ENCODE measurements at places on chromosomes 1 and 21.

DNA sequence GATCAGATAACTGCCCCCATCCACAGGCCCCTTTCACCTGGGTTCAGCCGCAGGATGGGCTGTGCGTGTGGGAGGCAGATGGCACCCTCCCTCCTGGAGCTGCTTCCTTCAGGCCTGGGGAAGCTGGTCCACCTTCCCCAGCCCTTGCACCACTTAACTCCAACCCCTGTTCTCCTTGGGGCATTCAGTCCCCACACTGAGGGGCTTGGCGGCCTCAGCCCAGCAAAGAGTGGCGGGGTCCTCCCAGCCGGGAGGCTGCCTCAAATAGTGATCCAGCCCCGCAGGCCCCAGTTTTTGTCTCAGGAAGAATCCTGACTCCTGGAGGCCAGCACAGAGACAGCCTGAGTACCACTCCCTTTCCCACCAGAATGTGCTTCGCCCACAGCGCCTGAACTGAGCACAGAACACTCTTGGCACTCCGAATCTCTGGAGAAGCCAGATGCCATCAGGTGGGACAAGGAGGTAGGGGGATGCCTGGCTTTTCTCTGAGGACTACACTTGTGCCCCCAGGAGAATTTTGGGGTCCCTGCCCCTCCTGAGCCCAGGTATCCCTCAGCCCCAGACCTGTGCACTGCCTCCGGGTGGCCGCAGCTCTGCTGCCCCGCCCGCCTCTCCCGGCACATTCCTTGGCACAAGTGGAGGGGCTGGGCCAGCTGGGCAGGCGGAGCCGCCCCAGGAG, 936 bp downstream of the PAQR6 start:
- DNase-seq = peak; percentile 74

- DNase-seq = no peak
These were observed 243.0 kb downstream of the TRABD2B start for GRCh38 chr1:47754221-47754620.

DNA sequence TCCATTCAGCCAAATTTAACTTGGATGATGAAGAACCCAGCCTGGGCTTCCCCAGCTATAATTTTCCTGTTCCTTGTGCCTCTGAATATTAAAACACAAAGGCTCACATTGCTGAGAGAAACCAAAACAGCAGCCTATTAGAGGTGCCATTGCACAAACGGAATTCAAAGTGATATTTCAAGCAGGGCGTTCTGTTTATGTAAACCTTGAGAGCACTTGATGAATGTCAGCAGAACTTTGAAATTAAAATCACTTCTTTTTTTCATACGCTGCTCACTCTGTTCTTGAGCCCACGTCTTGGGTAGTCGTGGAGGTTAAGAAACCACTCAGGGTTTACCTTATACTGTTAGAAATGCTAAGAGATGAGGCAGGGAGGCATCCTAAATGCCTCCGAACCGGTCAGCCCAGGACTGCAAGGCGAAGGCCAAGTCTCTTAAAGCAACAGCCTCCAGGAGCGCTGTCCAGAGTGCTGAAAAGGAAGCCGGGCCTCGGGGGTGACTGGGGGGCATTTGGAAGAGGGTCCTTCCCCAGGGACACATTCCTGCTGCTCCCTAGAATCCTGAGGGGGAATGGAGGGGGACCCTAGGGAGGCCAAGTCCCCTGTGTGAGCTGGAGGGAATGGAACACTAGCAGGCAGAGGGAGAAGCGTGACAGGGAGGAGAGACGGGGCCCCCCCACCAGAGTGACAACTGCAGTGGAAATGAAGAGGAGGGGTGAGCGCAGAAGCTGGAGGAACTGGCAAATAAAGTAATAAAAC, 154.8 kb upstream of the VAMP3 start:
- DNase-seq = peak; percentile 60

GRCh38 chr21:16377120-16377658, 647.4 kb downstream of the USP25 start:
- DNase-seq = no peak

DNA sequence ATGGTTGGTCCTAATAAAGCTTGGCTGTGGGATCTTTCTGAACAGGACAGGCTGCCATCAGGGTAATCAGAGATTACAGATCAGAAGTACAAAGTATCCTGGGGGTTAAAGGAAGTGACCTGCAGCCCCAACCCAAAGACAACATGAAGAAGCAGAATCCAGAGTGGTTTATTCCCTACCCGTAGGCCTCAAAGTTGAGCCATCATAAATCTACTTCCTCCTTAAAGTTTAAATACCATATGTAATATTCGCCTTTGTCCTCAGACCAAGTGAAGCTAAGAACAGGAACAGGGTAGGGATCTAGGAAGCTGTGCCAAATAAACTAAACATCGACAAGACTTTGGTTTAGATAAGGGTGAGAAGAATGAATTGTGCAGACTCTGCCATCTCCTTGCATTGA, 15.9 kb upstream of the DHX9 start:
- no peak for DNase-seq

DNA sequence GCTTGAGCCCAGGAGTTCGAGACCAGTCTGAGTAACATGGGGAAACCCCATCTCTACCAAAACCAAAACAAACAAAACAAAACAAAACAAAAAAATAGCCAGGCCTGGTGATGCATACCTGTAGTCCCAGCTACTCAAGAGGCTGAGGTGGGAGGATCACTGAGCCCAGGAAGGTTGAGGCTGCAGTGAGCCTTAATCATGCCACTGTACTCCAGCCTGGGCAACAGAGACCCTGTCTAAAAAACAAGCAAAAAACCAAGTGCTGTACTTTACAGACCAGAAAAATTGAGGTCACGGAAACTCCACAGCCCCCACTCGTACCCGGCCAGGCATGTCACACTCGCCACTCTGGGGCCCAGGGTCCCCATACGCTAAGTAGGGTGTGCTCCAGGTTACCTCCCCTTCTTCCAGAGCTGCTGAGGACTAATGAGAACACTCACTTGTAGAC, 22.9 kb downstream of the ATP2B4 start:
- no peak for DNase-seq

GRCh38 chr1:214386747-214387146, 105.8 kb downstream of the SMYD2 start:
- no peak for DNase-seq

GRCh38 chr1:214635086-214635485, 32.1 kb downstream of the CENPF start:
- no peak for DNase-seq

DNA sequence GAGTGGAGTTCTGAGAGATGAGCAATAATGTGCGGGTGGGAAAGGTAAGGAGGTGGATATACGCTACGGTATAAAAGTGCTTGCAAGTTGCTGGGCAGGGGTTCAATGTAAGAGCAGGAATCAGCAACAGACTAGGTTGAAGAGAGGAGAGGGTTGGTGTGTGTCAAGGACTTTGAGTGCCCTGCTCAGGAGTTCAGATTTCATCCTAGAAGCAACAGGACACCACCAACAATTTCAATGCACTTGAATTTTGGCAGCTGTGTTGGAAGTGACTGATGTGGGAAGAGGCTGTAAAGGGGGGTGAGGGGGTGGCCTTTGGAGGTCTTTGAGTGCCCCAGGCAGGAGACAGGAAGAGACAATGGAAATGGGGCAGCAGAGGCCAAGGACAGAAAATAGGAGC, 57.3 kb downstream of the RHOU start:
- DNase-seq = no peak

- DNase-seq = no peak
These were observed 32.1 kb downstream of the EYA3 start for GRCh38 chr1:28056129-28056925.

GRCh38 chr1:203521074-203521794, 27.3 kb downstream of the OPTC start:
- DNase-seq = no peak

GRCh38 chr1:166933633-166934032, 41.7 kb downstream of the ILDR2 start:
- DNase-seq = no peak

DNA sequence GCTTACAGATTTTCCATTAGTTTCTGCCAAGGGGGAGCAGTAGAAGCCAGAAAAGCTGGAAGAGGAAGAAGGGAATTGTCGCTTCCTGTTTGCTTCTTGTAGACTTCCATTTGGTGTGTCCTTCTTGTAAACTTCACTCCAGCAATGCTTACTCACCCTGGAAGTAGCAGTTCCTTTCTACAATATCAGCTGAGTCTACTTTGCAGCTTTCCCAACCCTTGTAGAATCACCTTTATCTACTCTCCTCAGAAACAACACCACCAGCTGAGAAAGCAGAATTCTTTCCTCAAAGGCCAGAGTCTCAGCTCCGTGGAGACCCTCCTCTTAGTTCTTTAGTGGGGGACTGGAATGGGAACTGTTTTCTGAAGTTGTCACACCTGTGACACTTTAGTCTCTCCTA, 1136.7 kb upstream of the TMPRSS15 start:
- no peak for DNase-seq

DNA sequence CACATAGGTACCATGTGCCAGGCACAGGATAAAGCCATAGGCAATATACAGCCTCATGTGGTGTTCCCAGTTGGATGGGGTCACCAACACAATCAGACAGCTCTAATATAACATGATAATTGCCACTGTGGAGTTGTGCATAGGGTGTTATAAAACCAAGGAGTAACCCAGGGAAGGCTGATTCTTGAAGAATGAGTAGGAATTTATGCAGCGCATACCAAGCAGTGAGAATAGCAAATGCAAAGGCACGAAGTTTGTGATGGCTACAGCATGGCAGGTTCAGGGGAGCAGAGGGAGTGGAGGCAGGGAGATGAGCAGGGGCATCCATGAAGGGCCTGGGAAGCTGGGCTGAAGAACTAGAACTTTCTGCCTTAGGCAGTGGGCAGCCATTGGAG, 20.4 kb upstream of the SLC2A1 start:
- no peak for DNase-seq

- no peak for DNase-seq
These were observed 16.3 kb upstream of the AGPAT3 start for GRCh38 chr21:43848771-43849170.

DNA sequence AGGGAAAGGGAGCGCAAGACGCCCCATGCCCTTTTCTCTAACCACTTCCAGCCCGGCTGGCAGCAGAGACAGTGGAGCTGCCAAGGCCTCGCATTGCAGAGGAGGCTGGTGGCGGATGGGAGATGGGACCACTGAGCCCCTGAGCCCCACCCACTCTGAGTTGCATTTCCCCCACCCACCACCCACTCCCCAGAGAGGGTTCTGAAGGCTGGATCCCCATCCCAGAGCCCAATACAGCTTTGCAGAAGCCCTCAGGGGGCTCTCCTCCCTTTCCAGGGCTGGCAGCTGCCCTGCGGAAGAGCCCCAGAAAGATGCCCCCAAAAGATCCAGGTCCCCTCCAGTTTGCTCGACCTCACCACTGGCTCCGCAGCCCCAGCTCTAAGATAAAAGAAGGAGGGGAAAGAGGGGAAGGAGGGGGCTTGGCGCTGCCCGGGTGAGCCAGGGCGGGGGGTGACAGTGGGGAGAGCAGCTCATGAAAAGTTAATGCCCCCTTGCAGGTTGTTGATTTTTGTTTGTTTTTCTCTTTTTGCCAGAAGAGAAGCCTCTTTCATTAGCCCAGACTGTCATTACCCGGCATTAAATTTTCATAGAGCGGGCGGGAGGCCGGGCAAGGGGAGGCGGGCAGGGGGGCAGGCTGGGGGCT, 38.4 kb upstream of the CASZ1 start:
- no peak for DNase-seq

DNA sequence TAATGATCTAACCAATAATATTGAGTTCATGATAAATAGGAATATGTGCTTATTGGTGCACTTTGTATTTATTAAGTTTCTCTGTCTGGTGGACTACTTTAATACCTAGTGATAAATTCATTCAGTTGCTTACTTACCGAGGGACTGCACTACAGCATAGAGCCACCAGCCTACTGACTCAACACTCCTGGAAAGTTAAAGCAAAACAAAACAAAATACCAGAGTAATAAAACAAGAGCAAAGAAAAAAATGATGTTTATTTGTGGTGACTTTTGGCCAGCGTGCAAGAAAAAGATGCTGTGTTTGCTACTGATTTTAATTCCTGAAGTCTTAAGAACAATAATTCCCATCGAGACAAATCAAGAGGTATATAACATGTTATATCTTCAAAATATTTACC, 586.3 kb downstream of the PLA2G4A start:
- no peak for DNase-seq

GRCh38 chr1:159594625-159595405, 7.2 kb downstream of the APCS start:
- no peak for DNase-seq

DNA sequence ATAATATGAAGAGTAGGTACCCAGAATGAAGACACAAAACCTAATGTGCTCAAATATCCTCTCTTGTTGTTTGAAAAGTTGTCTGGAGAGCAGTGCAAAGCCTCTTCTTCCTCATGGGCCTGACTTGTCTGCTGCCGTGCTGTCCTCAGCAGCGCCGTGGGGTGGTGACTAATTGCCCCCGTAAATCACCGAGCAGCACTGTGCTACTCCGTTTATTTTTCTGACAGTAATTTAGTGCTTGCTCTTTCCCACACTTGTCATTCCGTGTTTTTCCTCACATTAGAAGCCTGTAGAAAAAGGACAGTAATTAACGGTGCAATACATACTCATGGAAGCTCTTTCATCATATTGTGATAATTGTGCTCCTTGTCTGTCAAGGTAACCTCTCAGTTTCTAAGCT, 114.8 kb upstream of the BARHL2 start:
- no peak for DNase-seq

DNA sequence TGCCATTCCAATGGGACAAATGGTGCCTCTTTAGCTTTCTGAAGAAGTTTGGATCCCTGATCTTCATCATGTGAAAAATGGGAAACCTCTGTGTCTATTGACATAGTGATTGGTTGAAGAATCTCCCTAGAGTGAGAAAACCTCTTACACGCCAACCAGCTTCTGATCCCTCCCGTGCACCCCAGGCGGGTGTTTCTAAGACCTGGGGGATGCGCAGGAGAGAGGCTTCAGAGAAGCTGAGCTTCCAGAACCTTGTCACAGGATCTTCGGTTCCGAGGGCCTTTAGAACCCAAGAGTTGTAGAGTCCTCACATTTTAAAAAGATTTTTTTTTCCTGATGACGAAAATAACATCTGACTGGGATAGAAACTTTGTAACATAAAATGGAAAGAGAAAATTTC, 11.3 kb downstream of the PODN start:
- peak; percentile 52 for DNase-seq

DNA sequence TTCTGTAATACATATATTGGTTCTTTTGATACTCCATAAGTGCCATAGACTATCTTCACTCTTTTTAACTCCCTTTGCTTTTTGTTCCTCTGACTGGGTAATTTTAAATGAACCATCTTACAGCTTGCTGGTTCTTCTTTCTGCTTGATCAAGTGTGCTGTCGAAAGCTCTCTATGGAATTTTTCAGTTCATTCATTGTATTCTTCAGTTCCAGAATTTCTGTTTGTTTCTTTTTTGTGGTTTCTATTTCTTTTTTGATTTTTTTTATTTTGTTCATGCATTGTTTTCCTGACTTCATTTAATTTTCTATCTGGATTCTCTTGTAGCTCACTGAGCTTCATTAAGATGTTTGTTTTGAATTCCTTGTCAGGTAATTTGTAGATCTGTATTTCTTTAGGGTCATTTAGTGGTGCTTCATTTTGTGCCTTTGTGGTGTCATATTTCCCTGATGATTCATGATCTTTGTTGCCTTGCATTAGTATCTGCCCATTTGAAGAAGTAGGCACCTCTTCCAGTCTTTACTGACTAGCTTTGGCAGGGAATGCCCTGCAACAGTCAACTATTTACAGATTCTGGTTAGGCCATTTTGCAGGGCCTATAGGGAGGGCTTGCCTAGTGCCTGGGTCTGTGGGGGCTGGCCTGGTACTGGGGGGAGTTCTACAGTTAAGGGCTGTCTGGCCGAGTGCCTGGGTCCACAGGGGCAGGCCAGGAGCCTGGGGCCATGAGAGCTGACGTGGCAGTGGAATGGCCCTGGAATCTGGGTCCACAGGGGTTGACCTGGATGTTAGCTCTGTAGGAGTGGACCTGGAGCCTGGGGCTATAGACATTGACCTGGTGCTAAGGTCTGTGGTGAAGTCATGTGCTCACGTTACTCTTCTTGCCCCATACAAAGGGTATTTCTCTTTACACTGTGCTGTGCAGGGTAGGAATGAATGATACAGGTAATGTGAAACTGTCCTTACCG, 89.7 kb downstream of the MAGI3 start:
- no peak for DNase-seq
